Calu3 (cell line): ENCODE measurements at places on chromosomes 2 and 18. TPM values are rescaled to one million over a fixed set of nuclear protein-coding genes. Genes with fewer than 3 reads are reported as not detected.

Gene HYCC2
- total RNA-seq = 37.5 and 45.6 TPM in 2 replicates

Gene ATF2
- total RNA-seq = 46.1 and 53.9 TPM in 2 replicates

DNA sequence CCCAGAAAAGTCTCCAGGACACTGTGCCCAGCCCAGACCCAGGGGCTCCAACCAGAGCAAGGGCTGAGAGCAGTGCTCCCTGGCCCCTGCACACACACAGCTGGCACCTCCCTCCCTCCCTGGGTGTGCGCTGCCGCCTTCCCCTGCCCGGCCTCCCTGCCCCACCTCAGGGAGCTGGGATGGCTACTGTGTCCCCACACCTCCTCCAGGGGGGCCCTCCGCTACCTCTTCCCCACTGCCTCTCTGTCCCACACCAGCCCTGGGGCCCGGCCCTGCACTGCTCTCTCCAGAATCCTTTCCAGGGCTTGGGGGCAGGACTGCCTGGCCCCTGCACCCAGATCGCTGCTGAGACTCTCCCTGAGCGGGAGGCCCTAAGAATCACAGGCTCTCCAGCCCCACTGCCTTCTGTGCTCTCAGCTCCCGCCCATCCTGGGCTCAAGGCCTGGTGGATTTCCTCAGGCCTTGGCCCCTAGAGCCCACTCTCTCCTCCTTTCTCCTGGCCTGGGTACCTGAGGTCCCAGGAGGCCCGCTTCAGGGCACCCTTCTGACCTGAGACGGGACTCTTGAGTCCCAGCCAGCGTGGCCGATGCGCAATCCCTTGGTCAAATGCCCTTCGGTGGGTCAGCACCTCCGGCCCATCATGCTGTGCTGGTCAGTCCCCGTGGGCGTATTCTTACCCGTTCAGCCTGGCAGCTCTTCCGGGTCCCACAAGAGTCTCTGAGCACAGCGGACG lies 276.8 kb upstream of the HDAC4 start:
- no peak for DNase-seq

GRCh38 chr18:61764381-61764780 lies 128.4 kb downstream of the RNF152 start:
- no peak for DNase-seq

DNA sequence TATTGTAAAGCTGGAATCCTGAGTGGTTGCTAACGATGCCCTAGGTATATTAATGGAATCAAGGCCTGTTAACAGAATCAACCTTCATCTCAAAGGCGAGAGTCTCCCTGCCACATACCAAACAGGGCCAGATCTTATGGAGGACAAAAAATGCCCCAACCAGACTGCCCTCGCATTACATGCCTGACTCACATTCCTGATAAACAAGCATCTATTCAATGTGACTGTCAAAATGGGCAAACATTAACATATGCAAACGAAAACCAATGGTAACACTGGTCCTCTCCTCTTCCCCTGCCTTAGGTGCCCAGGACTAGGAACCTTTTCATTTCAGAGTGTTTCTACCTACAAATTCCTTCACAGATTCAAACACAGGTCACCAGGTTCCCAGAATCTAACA lies 83.4 kb downstream of the COL6A3 start:
- DNase-seq = no peak

- DNase-seq = no peak
These were observed 1645.9 kb upstream of the CELF4 start for GRCh38 chr18:39211461-39211860.

Gene TBR1
- 0.07 and 0.34 TPM in 2 replicates for total RNA-seq

Gene IL36RN
- total RNA-seq = 0.12 and 0.22 TPM in 2 replicates

- DNase-seq = no peak
These were observed 79.5 kb downstream of the CAMKMT start for GRCh38 chr2:44441200-44441599.

- DNase-seq = no peak
These were observed 241.5 kb downstream of the SH3RF3 start for GRCh38 chr2:109370399-109371035.

Gene UGT1A4
- 6.1 TPM in 2 replicates for total RNA-seq

Gene BOLL
- not detected in 2 replicates for total RNA-seq

DNA sequence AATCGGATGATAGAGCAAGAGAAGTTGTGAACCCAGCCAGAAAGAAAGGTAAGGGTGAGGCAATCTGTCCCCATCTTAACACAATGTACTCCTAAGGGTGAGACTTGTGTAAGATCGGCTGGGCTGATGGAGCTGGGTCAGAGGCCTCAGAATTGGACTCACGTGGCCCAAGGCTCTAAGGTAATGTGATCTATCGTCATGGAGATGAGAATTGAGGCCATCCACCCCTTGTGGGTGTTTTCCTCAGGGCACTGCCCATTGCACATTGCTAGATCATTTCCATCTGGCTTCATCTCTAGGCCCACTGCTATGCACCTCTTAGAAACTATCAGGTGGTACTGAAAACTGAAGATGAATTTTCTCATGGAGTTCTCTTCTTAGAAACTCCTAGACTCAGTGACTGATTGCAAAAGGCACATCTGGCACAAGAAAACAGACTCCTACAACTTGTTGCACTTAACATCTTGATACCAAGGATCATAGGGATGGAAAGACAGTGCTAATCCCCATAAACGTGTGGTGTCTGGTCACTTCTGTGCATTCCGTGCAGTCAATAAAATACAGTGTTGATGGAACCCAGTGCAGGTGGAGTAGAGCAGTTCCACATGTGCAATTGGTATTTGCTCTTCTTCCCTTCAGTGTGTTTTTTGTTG lies 228.9 kb upstream of the FOSL2 start:
- DNase-seq = no peak

DNA sequence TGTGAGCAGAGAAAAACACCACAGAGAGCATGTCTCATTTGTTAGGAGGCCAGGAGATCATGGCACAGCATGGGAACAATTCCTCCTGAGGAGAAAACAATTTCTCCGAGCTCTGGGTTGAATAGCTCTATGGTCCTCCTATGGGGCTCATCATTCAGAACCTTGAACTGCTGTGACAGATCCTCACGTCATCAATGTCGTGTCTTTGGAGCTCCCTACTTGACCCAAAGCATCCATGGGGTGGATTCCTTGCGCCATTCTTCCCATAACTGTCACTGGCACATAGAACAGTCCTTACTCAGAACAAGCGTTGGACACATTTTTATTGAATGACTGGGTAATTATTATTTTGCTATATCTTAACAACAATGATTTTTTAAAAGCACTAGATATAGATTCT lies 15.8 kb upstream of the TCF4 start:
- no peak for DNase-seq

DNA sequence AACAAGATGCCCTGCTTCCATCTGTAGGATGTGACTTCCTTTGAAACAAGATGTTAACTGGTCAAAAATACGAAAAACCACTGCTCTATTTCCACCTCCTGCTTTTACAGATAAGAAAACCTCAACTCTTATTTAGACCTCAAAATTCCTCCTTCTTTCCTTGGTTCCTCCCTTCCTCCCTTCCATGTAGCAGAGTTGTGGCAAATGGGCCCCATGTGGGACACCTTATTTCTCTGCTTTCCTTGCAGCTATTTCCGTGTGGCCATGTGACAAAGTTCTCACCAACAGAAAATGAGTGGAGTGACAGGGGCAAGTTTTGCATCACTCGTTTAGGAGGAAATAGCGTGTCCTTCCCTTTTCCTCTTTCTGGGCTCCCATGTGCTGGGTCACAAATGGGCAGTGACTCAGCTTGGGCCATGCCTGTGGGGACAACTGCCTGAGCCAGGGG lies 69.4 kb upstream of the SMAD2 start:
- no peak for DNase-seq

Gene MALL
- 51.5 and 72.6 TPM in 2 replicates for total RNA-seq
